Head of caudate nucleus (tissue), 42 donors: ENCODE measurements at places on chromosomes 12 and 14.
A peak's percentile ranks its signal among the peaks of the same experiment; 100 is the strongest.

DNA sequence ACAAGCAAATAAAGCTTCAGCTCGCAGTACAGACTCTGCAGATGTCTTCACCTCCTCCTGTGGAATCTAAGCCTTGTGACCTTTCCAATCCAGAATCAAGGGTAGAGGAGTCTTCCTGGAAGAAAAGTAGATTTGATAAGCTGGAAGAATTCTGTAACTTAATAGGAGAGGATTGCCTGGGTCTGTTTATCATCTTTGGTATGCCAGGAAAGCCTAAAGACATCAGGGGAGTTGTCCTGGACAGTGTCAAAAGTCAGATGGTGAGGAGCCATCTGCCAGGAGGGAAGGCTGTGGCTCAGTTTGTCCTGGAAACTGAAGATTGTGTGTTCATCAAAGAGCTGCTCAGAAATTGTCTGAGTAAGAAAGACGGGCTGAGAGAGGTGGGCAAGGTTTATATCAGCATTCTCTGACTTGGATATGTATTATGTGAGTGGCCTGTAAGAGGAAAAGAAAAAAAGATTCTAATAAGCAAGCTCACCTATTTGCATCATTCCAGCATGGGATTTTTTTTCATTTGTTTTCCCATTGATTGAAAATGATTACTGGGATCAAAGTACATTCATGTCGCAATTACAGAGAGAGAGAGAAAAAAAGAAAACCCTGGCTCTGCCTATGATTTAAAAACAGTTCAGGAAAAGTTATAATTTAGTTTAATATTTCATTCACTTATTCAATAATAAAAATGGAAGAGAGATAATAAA is 767 bp downstream of the REP15 start:
- DNase-seq, result no peak

GRCh38 chr14:103904493-103905107 is 23.7 kb upstream of the TDRD9 start:
- no peak for DNase-seq

GRCh38 chr14:58951143-58951542 is 237.3 kb upstream of the DAAM1 start:
- no peak for DNase-seq

- no peak for DNase-seq
Measured at GRCh38 chr12:52777566-52777965, 421 bp upstream of the KRT76 start.

GRCh38 chr14:60249321-60250256 is 568 bp downstream of the PPM1A start:
- peak; percentile 66 for DNase-seq

- no peak for DNase-seq
Measured at GRCh38 chr12:27657296-27657695, 39.0 kb upstream of the REP15 start.

DNA sequence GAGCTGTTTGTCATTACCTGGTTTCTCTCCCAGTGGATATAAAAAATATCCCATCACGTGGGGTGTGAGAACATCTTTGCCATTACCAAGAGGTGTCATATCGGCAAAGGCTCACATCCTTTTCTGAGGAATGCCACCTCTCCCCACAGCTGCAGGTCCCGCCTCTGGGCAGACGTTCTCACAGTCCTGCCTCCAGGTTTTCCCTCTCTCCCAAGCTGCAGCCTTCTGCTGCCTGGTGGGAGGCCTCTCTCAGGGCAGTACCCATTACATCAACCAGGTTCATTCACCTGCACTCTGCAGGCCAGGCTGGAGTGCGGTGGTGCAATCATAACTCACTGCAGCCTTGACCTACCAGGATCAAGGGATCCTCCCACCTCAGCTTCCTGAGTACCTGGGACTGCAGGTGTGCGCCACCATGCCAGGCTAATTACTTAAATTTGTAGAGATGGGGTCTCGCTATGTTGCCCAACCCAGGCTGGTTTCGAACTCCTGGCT is 15.0 kb upstream of the TMEM119 start:
- DNase-seq, result no peak

GRCh38 chr14:20687362-20688166 is 1.0 kb upstream of the ANG start:
- no peak for DNase-seq

DNA sequence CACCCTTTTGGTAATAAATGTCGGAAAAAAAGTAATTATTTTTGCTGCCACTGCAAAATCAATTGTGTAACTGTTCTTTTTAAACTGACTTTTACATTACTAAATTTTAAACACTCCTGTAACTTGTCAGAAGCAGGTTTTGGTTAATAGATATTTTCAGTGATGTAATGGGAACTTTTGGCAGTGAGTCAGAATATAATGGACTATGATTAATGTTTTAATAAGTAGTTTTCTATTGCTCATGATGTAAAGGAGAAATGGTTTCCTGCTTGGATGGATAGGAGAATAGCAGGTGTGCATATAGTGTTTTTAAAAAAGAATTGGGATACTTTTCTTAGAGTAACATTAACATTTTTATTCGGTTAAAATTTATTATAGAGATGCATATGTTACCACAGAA is 58.8 kb downstream of the TRMT5 start:
- DNase-seq, result no peak

- no peak for DNase-seq
Measured at GRCh38 chr14:94787092-94787491, 17.2 kb upstream of the GSC start.

DNA sequence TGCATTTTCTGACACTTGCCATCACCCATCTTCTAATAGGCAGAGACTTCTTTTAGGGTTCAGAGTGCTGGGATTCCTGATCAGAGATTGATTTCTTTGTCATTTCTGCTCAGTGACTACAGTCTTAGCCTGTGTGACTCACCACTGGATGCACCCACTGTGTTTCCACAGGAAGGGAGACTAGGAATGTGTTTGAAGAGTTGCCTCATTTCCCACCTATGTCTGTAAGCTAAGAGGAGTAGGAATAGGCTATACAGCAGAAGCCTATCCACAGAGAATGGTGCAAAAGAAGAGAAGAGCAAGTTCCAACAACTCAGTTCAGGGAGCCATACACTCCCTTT is 60.2 kb upstream of the ACTN1 start:
- no peak for DNase-seq

DNA sequence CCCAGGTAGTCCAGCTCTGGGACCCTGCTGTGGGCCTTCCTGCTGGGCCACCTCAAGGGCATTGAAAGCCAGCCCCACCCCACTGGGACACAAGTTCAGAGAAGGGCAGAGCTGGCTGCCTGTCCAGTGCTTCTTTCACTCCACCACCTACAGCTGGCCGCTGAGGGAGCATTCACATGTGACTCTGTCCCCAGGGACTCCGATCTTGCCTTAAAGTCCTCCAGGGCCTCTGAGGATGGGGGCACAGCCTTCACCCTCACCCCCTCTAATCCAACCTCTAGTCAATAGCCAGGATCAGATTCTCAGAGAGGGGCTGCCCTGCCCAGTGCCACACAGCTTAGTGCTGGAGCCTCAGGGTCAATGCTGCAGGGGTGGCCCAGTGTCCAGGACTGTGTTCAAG is 5.0 kb upstream of the CYP46A1 start:
- DNase-seq, result no peak

- DNase-seq, result no peak
Measured at GRCh38 chr12:121797937-121798786, 4.7 kb upstream of the RHOF start.

- no peak for DNase-seq
Measured at GRCh38 chr14:32473464-32473855, 144.4 kb downstream of the AKAP6 start.

- DNase-seq, result no peak
Measured at GRCh38 chr12:103387385-103387784, 108.4 kb downstream of the C12orf42 start.

- DNase-seq, result no peak
Measured at GRCh38 chr12:11133816-11134215, 628 bp downstream of the TAS2R30 start.

GRCh38 chr12:47078733-47079467 is 521 bp upstream of the PCED1B start:
- no peak for DNase-seq

DNA sequence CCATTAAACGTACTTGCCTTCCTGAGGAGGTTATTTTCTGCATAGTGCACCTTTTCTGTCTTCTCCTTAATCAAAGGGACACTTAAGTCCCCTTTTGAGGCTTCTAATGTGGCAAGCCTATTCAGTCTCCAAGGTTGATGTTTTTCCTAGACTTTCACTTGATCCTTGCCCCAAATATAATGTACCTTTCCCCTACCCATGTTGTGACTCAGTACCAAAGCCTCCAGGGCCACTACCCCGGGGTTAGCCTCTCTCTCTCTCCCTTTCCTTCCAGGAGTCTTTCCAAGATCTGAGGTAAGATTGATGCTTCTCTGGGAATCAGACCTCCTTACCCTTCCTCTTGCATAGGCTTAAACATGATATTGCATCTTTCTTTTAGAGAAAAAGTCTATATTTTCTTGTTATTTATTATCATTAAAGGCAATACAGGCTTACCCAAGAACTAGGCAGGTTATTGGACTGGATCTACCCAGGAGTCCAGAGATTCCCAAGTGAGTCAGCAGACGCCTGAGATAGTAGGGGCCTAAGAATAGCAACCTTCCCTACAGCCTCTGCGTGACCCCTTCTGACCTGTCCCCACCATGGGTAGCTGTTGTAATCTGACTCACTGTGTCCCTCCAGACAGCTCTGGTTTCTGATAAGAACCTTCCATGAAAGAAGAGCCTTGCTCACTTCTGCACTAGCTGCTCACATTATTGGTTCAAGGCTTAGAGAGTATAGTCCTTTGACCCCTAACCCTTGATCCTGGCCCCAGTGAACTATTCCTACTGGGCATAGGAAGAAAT is 172.9 kb downstream of the ZFP36L1 start:
- DNase-seq, result no peak

DNA sequence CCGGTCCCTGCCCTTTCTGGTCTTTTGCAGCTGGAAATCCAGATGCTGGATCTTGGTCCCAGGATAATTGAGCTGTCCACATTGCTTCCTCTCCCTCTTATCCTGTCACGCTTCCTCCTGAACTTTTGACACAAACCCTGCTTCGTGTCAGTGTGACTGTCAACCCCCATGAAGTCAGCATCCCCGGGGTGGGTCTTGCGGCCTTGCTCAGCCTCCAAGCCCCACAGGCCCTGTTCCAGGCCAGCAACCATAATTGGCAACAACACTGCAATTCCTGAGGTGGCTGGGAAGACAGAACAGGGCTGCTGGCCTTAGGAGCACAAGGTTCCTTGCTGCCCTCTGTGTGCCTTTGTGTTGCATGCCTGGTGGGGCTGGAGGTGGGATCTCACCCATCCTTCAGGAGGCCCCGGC is 74.9 kb downstream of the NTF3 start:
- no peak for DNase-seq

DNA sequence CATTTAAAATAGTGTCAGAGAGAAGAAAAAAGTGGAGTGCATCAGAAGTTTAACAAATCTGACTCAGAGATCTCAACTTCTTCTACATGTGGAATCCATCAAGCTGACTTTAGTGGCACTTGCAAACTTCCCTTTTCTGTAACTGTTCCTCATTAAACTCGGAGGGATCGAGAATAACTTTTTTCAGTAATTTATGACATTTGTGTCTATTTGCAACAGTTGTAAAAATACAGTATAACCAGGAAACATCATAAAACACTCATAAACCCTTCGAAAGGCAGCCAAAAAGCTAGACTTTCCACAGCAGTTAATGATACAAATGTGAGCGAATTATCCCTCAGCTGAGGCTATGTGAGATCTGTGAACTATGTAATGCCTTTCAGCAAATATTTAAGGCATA is 1936.8 kb upstream of the SEL1L start:
- DNase-seq, result no peak

GRCh38 chr12:89801284-89801683 is 92.6 kb upstream of the ATP2B1 start:
- no peak for DNase-seq

- no peak for DNase-seq
Measured at GRCh38 chr12:127670294-127670693, 596.7 kb upstream of the TMEM132C start.

- no peak for DNase-seq
Measured at GRCh38 chr14:47040550-47040949, 389.0 kb upstream of the RPL10L start.

GRCh38 chr14:46691819-46692218 is 40.2 kb upstream of the RPL10L start:
- no peak for DNase-seq

- DNase-seq, result no peak
Measured at GRCh38 chr12:132219323-132219722, 75.1 kb downstream of the NOC4L start.

GRCh38 chr14:55188686-55189295 is 2.6 kb downstream of the DLGAP5 start:
- DNase-seq, result no peak

- no peak for DNase-seq
Measured at GRCh38 chr14:76811561-76811960, 1.1 kb downstream of the ANGEL1 start.

- DNase-seq, result no peak
Measured at GRCh38 chr12:48142818-48143674, 14.3 kb downstream of the ASB8 start.

- DNase-seq, result no peak
Measured at GRCh38 chr14:80695869-80696268, 245.7 kb downstream of the CEP128 start.

DNA sequence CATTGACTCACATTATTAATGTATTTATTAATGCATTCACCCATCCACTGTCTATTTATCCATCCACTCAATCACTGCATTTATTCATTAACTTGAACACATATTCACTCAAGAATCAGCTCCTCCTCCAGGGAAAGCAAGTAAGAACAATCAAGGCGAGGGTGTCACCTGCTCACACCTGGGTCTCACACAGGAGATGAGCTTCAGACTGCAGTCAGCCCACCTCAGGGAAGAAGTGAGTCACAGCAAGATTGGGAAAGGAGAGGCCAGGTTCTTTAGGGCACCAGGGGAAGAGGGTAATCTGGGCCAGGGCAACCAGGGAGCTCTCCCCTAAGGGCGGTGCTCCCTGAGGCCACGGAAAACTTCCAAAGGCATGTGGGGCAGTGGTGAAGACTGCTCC is 367.3 kb downstream of the BCL11B start:
- no peak for DNase-seq

- DNase-seq, result no peak
Measured at GRCh38 chr14:91019673-91020072, 40.8 kb downstream of the RPS6KA5 start.

DNA sequence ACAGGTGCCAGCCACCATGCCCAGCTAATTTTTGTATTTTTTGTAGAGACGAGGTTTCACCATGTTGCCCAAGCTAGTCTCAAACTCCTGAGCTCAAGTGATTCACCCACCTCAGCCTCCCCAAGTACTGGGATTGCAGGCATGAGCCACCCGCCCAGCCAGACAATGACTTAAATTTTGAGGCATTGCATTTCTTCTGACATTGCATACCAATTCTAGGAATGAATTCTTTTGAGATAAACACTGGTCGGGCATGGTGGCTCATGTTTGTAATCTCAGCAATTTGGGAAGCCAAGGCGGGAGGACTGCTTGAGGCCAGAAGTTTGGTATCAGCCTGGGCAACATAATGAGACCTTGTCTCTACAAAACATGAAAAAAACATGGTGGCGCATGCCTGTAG is 2.5 kb upstream of the CELA1 start:
- DNase-seq, result no peak

- no peak for DNase-seq
Measured at GRCh38 chr14:104973135-104973384, 5.1 kb downstream of the AHNAK2 start.
